CD4-positive, CD25-positive, alpha-beta regulatory T cell (primary cell): ENCODE measurements at places on chromosomes 1 and 21. TPM values are rescaled to one million over a fixed set of nuclear protein-coding genes. Genes with fewer than 3 reads are reported as not detected.

The CRYAA gene
- not detected for total RNA-seq

The OR2L8 gene
- 0.42 TPM for total RNA-seq

- DNase-seq: peak; percentile 32
Observed at GRCh38 chr1:83998498-83999315, at the start of gene TTLL7. TSS of gene TTLL7 (minus strand) at chr1:83999132. CDS start at chr1:83952211, 46,921 bp downstream.

DNA sequence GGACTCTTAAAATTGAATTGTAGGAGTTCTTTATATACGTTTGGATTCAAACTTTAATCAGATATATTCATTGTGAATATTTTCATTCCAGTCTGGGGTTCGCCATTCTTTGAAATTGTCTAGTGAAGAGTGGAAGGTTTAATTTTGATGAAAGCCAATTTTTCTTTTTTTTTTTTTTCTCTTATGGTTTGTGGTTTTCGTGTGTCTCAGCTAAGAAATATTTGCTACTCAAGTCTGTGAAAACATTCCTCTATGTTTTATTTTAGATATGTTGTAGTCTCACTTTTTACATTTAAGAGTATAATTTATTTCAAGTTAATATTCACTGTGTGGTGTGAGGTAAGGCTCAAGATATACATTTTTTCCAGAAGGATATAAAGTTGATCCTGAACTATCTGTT lies 220.5 kb downstream of the KCNT2 start:
- DNase-seq: no peak

- DNase-seq: no peak
Observed at GRCh38 chr1:64093941-64094340, 109.5 kb upstream of the UBE2U start.

The KCNN3 gene
- 0.30 TPM for total RNA-seq

- DNase-seq: no peak
Observed at GRCh38 chr1:203325418-203326091, 20.2 kb downstream of the BTG2 start.

The FAM151A gene
- not detected for total RNA-seq

The AADACL4 gene
- not detected for total RNA-seq

The ACOT11 gene
- 0.15 TPM for total RNA-seq

DNA sequence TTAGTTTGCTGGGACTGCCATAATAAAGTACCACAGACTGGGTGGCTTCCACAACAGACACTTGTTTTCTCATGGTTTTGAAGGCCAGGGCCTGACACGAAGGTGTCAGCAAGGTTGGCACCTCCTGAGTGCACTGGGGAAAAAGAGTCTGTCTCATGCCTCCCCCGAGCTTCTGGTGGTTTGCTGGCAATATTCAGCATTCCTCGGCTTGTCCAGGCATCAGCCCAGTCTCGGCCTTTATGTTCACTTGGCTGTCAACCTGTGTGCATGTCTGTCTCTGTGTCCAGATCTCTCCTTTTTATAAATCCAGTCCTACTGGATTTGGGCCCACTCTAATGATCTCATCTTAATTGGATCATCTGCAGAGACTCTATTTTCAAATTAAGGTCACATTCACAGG lies 72.6 kb downstream of the DOP1B start:
- no peak for DNase-seq

GRCh38 chr21:36079010-36079649 lies 9.3 kb downstream of the CBR1 start:
- DNase-seq: peak; percentile 87

DNA sequence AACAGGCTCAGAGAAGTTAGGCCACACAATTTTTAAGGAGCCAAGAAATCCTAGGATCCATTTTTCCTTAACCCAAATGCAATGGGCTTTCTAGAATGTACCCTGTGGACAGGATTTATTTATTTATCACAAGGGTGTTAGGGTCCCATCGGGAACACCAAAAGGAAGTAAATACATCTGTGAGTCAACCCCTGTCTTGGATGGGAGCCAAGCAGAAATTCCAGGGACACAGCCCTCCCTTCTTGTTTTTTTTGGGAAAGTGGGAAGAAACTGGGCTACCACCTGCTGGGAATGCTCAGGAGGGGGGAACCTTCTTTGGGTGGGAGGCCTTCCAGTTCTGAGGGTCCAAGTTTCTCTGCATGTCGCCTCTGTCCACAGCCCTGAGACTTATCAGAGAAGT lies 1.3 kb downstream of the CRNN start:
- DNase-seq: no peak

The NDC1 gene
- 4.9 TPM for total RNA-seq

- no peak for DNase-seq
Observed at GRCh38 chr1:86082183-86082582, 74.4 kb downstream of the COL24A1 start.

The CD52 gene
- total RNA-seq: 1,528 TPM

The SNAPIN gene
- total RNA-seq: 21.5 TPM

DNA sequence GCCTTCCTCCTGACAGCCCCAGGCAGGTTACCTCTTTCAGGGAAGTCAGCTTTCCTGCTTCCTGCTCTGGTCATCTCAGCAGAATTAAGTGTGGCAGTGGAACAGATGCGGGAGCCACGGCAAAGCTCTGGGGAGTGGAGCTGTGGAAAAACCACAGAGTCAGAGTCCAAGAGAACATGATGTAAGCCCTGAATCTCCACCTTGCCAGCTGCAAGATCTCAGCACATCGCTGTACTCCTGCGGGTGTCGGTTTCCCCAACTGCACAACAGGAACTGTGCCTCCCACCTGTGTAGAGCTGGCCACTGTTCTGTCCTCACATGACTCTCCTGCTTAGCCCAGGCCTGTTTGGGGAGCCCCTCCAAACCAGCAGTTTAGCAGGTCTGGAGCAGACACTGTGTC lies 123.7 kb downstream of the MATN1 start:
- no peak for DNase-seq

The ITLN2 gene
- not detected for total RNA-seq

The TFF2 gene
- not detected for total RNA-seq

DNA sequence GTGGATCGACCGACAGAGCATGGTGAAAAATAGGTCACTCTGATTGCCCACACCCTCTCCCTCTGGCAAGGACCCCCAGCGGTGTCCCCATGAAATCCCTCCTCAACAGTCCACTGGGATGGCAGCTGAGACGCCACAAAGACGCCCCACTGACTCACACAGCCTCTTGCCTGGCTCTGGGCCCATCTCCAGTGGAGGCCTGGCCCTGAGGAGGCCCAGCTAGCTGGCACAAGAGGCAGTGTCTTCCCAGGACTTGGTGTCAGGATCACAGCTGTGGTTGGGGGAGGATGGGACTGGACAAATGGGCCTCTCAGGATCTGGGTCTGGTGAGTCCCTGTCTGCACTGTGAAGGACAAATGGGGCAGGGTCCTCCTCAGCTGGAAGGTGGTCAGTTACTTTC lies 4.6 kb downstream of the ALX3 start:
- no peak for DNase-seq

GRCh38 chr1:204457666-204458065 lies 36.9 kb downstream of the PIK3C2B start:
- no peak for DNase-seq

- DNase-seq: no peak
Observed at GRCh38 chr1:8641377-8641997, 176.0 kb downstream of the RERE start.

The DFFB gene
- total RNA-seq: 15.4 TPM

The ABCB10 gene
- total RNA-seq: 17.1 TPM

The SOX13 gene
- 0.47 TPM for total RNA-seq

The SH3BGR gene
- total RNA-seq: not detected

DNA sequence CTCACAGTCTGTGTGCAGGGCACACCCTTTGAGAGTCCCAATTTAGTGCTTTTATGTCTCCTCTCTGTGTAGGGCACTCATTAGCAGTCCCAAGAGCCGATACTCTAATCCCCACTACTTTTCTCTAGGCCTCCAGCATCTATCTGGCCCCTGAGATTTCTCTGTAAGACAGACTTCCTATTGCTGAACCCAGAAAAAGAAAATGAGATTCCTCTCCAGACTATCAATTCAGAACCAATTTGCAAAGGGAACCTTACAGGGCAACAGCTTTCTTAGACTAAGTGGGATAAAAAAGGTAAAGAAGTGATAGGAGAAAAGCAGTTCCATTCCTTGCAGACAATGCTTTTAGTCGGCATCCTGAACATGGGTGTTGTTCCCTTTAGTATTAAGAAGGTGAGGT lies 172.2 kb downstream of the EDEM3 start:
- DNase-seq: no peak

DNA sequence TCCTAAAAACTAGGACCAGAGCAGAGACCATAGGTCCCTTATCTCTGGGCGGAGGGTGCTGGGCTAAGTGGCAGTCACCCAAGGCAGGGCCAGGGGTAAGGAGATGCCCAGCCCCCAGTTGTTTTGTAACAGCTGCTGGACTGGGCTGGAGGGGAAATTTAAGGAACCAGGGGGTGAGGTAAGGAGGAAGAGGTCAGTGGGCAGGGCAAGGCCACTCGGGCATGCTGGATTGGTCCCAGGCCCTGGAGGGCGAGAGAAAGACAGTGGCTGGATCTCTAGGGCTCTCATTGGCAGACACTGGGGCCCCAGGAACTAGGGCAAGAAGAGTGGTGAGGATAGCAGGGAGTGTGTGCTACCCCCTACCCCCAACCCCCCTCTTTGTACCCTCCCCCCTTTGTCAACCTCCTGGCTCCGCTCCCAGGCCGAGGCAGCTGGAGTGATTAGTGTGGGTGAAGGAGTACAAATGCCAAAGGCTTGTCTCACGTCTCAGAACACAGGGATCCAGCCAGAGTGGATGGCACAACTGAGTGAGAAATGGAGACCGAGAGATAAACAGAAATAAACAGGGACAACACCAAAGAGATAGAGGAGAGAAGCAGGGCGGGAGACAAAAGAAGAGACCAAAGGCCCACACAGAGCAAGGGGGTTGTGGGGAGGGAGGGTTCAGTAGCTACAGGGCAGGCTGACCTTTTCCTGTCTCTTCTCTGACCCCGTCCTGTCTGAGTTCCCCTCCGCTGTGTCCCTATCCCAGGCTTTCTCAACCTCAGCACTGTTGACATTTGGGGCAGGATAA lies 20.5 kb upstream of the THRAP3 start:
- no peak for DNase-seq

- no peak for DNase-seq
Observed at GRCh38 chr1:167805041-167805556, 83.3 kb downstream of the MPZL1 start.

The SGIP1 gene
- total RNA-seq: not detected

DNA sequence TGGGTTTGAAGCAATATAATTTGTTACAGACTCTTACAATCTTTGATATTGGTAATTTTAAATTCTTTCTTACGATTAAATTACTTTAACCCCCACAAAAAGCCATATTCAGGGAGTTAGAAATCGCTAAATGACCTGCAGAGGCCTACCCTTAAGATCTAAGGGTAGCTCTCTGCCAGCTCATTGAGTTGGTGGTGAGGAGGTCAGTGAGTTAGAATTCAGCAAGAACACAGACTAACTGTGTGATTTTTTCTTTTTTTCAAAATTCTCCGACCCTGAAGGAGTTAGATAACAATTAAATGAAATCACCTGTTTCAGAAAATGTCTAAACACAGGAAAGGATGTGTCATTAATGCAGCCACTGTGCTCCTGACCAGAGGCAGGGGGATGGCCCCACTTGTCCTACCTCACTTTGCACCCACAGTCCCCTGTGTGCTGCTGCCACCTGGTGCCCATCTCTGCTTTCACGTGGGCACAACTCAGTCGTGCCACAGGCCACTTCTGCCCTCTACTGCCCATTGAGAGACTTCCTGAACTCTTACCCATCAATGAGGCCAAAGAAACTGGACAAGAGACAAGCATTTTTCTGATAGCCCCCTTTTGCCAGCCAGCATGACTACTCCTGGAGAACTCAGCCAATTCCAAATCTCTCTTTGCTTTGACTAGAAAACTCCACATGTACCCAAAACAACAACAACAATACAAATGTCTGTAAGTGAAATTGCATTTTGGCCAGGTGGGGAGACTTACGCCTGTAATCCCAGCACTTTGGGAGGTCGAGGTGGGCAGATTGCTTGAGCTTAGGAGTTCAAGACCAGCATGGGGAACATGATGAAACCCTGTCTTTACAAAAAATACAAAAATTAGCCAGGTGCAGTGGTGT lies 8.4 kb downstream of the CFAP45 start:
- DNase-seq: peak; percentile 67

The VSIG8 gene
- not detected for total RNA-seq

DNA sequence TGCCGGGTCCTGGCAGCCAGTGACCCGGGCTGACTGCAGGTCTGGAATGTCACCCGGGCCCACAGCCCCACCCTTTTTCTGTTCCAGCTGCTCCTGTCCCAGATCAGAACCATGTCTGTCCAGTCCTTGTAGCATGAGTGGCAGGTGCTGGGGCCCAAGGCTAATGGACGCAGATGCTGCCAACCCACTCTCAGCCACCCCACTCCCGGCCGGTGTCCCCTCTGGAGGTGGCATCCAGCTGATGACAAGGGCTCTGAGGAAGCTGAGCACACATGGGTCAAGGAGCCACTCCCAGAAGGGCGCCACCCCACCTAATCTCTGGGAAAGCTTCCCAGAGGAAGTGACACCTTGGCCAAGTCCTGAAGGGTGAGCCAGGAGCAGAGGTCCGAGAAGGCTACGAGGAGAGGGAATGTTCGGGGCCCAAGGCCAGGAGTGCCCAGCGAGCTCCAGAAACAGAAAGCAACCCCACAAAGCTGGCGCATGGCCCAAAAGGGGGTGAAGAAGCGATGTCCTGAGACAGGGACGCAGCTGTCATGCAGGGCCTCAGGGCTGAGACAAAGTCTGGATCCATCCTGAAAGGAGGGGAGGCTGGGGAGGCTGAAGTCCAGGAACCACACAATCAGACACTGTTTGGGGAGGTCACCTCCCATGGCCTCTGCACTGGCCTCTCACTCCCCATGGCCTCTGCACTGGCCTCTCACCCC lies 39.5 kb downstream of the ACOT7 start:
- DNase-seq: no peak

The LAPTM5 gene
- total RNA-seq: 589 TPM

GRCh38 chr1:978069-978834 lies 3.6 kb downstream of the PERM1 start:
- DNase-seq: no peak

DNA sequence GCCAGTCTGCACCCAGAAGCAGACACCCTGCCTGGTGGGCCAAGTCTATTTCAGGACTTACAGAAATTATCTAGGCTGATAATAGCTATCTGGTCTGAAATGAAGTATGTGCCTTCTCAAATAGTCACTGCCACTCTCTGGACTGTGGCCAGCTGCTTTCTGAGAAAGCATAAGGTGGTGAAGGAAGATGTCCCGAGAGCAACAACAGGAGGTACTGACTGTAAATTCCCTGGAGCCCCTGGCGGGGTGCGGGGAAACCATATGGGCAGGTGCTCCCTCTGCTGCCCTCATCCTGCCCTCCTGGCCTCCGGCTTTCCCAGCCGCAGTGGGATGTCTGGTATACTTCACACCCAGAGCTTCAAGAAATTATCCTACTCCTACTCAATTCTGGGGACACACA lies 86.8 kb downstream of the TGFBR3 start:
- DNase-seq: no peak
